ENCODE measurements at places on chromosomes 2 and 18.
A peak's percentile ranks its signal among the peaks of the same experiment; 100 is the strongest.

DNA sequence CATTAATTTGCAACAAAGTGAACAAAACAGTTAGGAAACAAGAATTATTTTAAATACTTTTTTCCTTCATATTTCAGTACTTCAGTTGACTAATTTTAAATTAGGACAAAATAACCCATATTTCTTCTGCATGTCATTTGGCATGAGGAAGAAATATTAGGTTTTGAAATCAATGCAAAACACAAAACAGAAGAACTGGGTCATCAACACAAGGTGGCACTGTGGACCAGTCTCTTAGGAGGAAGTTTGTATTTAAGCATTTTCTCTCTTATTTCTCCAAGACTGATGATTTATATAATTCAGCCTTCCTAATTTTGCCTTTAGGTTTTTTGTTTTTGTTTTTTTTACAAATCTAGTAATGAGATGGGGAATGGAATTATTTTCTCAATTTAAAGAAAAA, 352.8 kb upstream of the KCNH7 start:
- peak; percentile 40 for DNase-seq

GRCh38 chr2:217031445-217031844, 171.6 kb upstream of the TNP1 start:
- DNase-seq, result no peak

GRCh38 chr2:225122583-225123486, 80.6 kb upstream of the DOCK10 start:
- DNase-seq, result no peak

- no peak for DNase-seq
Observed at GRCh38 chr2:23600346-23600745, 215.4 kb downstream of the KLHL29 start.

- no peak for DNase-seq
Observed at GRCh38 chr2:202141329-202141947, 68.4 kb downstream of the KIAA2012 start.

Data from NCI-H774 (cell line).